CD4-positive, alpha-beta T cell treated with Interleukin-6 for 4 hours (primary cell): ENCODE measurements at places on chromosomes 7 and 10.

- DNase-seq, result no peak
Observed at GRCh38 chr7:153829525-153829924, 222.7 kb upstream of the DPP6 start.

DNA sequence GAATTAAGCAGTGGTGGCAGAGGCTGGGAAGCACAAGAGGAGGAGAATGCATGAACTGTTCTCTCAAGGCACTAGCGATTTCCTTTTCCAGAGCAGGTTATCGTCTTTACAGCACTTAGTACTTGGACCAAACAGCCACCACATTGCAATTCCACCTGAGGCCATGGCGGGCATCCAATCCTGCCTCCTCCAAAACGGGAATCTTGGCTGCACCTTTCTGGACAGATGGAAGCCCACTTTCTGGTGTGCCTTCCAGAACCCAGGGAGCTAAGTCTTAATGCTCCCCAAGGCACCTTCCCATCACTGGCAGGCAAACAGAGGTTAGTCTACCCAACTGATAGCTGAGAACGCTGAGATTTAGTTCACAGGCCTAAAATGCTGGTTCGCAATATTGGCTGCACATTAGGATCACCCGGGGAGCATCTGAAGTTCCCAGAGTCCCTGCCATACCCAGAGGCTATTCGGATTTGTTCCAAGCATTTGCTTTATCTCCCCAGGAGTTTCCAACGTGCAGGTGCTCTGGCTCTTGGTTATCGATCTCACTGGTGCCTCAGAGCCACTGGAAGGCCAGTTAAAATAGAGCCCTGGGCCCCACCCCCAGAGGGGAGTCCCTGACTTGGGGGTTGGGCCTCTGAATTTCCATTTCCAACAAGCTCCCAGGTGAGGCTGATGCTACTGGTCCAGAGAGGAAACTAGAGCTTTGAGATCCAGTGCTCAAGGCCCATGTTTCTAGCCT, 62.2 kb downstream of the KCNMA1 start:
- no peak for DNase-seq

- no peak for DNase-seq
Observed at GRCh38 chr10:133050371-133050770, 37.4 kb upstream of the ADGRA1 start.

DNA sequence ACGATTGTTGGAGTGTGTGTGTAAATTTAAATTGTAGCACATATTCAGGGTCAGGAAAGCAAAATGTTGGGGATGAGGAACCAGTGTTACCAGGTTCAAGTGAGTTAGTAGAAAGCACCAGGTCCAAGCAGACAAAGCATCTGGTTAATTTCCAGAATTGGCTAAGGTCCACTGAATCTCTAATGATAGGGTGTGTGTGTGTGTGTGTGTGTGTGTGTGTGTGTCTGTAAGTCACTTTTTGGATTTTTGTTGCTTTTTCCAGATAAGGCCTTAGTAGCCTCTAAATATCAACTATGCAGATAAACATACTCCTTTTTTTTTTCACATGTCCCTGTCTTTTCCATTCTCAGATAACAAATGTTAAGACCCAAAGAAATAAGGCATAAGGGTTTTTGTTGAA, 36.6 kb upstream of the FMC1 start:
- DNase-seq, result no peak

- no peak for DNase-seq
Observed at GRCh38 chr7:18890134-18890533, 227.3 kb downstream of the TWIST1 start.

GRCh38 chr7:128422842-128423241, 13.1 kb upstream of the IMPDH1 start:
- no peak for DNase-seq

DNA sequence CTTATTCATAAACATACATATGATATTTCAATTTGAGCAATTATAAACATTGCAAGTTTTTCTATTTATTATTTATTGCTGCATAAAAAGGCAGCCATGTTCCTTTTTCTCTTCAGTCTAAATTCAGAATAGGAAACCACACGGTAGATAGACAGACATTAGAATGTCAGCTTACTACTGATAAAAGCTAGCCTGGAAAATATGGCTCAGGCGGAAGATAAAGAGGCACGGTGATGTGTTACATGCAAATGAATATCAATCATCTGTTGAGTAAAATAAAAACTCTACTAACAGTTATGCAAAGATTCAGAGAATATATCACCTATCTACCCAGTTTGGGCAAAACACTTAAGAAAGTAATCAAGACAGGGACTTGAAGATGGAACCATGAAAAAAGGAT, 73.5 kb upstream of the PDSS1 start:
- no peak for DNase-seq
